B cell (primary cell): ENCODE measurements at places on chromosomes 6 and 20. TPM values are rescaled to one million over a fixed set of nuclear protein-coding genes. Genes with fewer than 3 reads are reported as not detected.

GRCh38 chr20:45465491-45466266, 3.9 kb upstream of the WFDC2 start:
- no peak overlapping the region for H3K4me3 ChIP-seq
- no peak for DNase-seq
- H3K36me3 ChIP-seq: no peaks in the 10 kb centered on the region

DNA sequence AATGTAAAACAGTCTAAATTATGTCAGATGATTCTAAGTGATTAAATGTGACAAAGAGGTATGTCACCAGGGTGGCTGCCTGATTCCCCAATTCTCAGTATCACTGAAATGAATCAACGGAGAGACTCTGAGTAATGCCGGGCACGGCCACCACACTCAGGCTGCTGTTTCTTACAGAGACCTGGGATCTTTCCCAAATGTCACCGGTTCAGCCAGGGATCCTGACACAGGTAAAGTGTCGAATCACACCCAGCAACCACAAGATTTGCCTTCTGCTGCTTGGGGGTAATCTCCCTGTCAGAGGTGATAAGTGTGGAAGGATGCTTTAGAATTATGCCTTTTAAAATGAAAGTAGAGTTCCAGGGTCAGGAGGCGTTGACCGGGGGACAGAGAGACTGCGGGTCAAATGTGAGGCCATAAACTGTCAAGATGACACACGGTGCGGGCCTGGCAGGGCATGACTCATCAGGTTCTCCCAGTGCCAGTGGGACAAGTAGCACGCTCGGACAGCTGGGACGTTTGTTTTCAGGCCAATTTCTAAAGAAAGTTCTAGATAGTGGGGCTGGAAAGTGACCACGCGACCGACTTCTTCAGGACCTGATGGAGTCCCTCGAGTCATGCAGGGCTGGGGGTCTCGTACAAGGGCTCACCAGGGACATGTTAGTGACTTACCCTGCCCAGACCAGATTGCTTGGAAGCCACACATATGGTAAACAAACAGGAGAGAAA, 48.9 kb downstream of the PRDM1 start:
- no peaks in the 10 kb centered on the region for H3K36me3 ChIP-seq
- no peaks in the 10 kb centered on the region for H3K4me1 ChIP-seq
- no peak overlapping the region for H3K27ac ChIP-seq
- no peak overlapping the region for H3K4me3 ChIP-seq
- DNase-seq: no peak
- H3K27me3 ChIP-seq: no peaks in the 10 kb centered on the region

DNA sequence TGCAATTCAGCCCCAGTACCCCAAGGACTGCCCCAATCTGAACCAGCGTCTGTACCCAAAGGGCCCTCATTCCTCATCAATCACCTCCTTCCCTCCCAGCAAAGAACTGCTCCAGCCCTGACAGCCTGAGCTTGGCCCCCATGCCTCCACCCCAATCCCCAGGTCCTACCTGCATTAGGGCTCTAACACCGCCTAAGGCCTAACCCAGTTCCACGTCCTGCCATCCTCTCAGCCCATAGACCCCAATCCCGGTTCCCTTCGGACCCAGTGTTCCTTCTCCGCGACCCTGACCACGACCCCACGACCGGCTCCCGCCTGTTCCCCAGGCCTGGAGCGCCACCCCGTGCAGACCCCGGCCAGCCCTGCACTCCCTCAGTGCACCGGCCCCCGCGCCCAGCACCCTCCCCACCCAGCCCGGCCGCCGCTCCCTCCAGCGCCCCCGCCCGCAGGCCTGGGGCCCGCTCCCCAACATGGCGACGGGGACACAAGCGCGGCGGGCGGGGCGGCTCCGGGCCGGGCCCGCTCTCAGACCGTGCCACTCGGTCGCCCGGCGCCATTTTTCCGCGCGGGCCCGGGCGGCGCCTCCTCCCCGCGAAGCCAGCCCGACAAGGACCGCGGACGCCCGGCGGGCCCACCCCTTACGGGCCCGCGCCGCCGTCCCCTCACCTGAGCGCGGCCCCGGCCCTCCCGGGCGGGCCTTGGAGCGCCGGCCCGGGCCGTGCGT, 483 bp downstream of the NCOA6 start:
- no peaks in the 10 kb centered on the region for H3K36me3 ChIP-seq
- H3K27me3 ChIP-seq: no peaks in the 10 kb centered on the region
- peak overlapping the region; percentile 84 for H3K4me3 ChIP-seq

GRCh38 chr6:119683671-119684070, 334.1 kb upstream of the MAN1A1 start:
- no peak for DNase-seq
- H3K36me3 ChIP-seq: no peaks in the 10 kb centered on the region
- no peaks in the 10 kb centered on the region for H3K4me1 ChIP-seq
- H3K4me3 ChIP-seq: no peak overlapping the region
- H3K27ac ChIP-seq: no peak overlapping the region
- no peaks in the 10 kb centered on the region for H3K27me3 ChIP-seq

DNA sequence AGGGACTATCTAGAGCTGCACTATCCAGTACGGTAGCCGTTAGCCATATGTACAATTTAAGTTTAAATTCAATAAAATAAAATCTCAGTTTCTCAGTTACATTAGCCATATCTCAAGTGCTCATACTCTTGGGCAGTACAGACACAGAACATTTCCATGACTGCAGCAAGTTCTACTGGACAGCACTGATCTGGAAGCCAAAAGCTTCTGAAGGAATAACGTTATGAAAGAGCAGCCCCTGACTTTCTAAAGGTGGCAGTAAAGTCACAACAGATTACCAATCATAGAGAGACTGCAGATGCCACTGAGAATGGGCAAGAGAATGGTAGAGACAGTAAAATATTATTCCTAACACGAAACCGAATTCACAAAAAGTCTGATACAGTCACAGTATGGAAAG, 36.8 kb downstream of the NDRG3 start:
- no peak for DNase-seq
- no peaks in the 10 kb centered on the region for H3K4me1 ChIP-seq

DNA sequence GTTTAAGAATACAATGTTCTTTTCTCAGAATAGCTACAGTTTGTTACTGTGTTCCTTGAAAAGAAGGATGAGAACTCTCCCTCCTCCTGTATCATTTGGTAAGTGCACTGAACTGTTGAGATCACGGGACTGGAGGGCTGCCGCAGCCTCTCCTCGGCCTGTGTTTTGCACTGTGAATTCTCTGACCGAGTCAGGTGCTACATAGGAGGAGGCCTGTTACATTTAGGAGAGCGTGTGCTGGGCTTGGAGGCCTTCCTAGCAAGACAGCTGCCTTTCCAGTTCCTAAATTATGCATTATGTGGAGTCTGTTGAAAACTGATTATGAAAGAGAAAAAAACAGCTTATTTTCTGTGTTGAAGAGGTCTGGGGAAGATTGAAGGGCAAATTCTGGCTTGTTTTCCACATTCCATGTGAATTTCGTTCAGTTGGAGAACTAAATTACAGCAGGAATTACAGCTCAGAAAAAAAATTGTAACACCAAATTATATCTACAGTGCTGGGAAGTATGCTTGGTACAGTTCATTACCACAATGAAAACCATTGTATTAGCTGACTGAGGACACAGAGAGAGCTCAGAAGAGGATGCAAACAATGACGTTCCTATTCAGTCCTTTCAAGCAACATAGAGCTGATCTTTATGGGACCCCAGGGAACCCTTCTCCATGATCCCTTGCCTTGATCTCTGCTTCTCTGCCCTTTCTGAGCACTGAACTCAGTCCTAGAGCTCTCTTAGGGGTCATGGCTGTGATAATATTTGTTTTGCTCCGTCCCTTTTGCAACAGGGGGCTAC, 2.8 kb downstream of the TMC2 start:
- no peaks in the 10 kb centered on the region for H3K27me3 ChIP-seq
- no peak overlapping the region for H3K4me3 ChIP-seq
- H3K36me3 ChIP-seq: no peaks in the 10 kb centered on the region
- no peak overlapping the region for H3K27ac ChIP-seq

DNA sequence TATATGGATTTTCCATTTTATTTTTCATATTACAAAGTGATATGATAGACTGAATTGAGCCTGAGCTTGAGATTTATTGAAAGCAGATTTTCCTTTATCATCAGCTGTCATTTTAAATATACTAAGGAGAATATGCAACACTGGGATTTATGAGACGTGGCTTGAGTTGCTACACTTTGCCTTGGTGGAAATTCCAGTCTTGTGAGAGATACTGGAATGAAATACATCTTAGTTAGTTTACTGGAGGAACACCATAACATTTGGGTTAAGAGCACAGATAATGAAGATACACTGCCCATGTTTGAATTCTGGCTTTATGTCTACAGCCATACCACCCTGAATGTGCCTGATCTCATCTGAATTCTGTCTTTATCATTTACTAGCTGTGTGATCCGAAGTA, 86.5 kb upstream of the IFNGR1 start:
- peaks cover 30% of the 10 kb centered on the region for H3K4me1 ChIP-seq
- no peak for DNase-seq
- no peaks in the 10 kb centered on the region for H3K27me3 ChIP-seq
- H3K27ac ChIP-seq: no peak overlapping the region

- no peaks in the 10 kb centered on the region for H3K36me3 ChIP-seq
- no peak overlapping the region for H3K4me3 ChIP-seq
- no peaks in the 10 kb centered on the region for H3K27me3 ChIP-seq
- no peak overlapping the region for H3K27ac ChIP-seq
- no peak for DNase-seq
- H3K4me1 ChIP-seq: no peaks in the 10 kb centered on the region
Measured at GRCh38 chr20:5510446-5510845, 193.7 kb upstream of the PROKR2 start.

PTGIS gene
- not detected in 2 replicates for total RNA-seq

GRCh38 chr6:14883921-14884320, 361.9 kb upstream of the JARID2 start:
- no peak overlapping the region for H3K27ac ChIP-seq
- H3K27me3 ChIP-seq: no peaks in the 10 kb centered on the region
- H3K4me3 ChIP-seq: no peak overlapping the region
- no peaks in the 10 kb centered on the region for H3K4me1 ChIP-seq
- no peaks in the 10 kb centered on the region for H3K36me3 ChIP-seq

DNA sequence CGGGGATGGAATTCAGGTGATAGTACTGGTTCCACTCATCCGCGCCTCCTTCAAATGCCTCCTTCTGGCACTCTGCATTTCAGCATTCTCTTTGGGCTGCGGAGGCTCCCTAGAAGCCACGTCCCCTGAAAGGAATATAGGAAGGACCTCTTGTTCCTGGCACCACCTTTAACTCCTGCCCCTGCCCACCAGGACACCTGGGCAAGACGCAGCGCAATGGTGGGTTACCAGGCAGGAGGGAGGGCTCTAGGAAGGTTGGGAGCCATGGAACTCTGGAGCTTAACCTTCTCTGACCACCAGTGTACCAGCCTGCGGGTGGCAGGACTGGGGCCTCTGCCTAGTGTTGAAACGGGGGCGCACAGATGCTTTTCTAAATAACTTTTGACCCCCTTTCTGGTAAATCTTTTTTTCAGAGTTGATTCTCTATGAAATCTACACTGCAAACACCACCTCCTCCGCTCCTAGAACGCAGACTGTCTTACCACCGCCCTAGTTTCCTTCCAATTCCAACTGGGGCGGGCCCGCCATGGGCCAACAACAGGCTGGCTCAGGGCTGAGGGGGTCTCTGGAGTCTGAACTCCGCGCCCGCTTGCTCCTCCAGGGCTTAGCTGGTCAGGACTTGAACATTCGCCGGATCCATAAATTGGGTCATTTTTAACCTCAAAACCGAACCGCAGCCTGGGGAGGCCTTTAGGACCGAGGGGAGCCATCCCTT, 871 bp upstream of the SYNDIG1 start:
- DNase-seq: no peak
- no peaks in the 10 kb centered on the region for H3K36me3 ChIP-seq
- H3K27ac ChIP-seq: no peak overlapping the region
- no peaks in the 10 kb centered on the region for H3K4me1 ChIP-seq
- peaks cover 26% of the 10 kb centered on the region for H3K27me3 ChIP-seq

MRAP2 gene
- total RNA-seq: not detected in 2 replicates
